AG08396 (cell line): ENCODE measurements at places on chromosomes 1 and 21.

GRCh38 chr1:164440232-164440631 is 118.8 kb upstream of the PBX1 start:
- DNase-seq: peak; percentile 25

- DNase-seq: no peak
Measured at GRCh38 chr1:30659702-30660101, 63.7 kb downstream of the MATN1 start.

DNA sequence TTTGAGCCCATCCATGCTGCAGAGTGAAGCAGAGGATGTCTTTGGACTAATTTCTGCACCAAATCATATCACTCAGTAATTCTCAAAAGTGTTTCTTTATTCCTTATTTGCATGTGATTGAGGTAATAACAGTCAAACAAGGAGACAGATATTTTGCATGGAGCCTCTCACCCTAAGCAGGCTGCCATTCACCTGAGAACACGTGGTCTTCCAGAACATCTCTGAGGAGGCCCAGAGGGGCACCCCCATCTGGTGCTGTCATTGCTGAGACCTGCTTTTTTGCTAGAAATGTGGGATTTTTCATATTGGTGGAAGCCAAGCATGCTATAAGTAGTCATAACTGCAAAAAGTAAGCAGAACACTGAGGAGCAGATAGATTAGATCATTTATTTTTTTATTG is 7.7 kb downstream of the SLC37A1 start:
- DNase-seq: no peak

GRCh38 chr1:248913933-248914332 is 7.9 kb downstream of the PGBD2 start:
- no peak for DNase-seq

GRCh38 chr1:16117936-16118335 is 37.9 kb downstream of the EPHA2 start:
- DNase-seq: no peak

GRCh38 chr1:245874942-245875580 is 632.0 kb downstream of the SMYD3 start:
- DNase-seq: peak; percentile 76

- DNase-seq: no peak
Measured at GRCh38 chr1:206495493-206496046, 11.8 kb upstream of the RASSF5 start.

- peak; percentile 49 for DNase-seq
Measured at GRCh38 chr1:206658264-206658980, 23.1 kb downstream of the DYRK3 start.

DNA sequence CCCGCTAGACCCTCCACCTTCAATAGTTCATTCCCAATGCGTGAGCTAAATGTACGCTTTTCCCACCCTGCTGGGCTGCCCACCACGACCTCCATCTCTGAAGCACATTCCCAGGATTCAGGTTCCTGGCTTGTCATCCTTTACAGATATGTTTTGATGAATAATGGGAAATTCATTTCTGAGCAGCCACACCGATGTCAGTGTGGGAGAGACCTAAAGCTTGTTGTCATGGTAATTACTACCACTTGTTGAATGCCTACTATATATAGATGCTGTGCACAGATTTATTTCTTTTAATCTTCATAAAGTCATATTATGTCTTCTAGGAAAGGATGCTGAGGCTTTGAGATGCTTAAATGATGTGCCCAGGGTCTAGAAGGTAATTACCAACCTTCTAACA is 8.0 kb downstream of the RCSD1 start:
- DNase-seq: no peak

GRCh38 chr1:172118618-172119017 is 277.3 kb downstream of the DNM3 start:
- no peak for DNase-seq

DNA sequence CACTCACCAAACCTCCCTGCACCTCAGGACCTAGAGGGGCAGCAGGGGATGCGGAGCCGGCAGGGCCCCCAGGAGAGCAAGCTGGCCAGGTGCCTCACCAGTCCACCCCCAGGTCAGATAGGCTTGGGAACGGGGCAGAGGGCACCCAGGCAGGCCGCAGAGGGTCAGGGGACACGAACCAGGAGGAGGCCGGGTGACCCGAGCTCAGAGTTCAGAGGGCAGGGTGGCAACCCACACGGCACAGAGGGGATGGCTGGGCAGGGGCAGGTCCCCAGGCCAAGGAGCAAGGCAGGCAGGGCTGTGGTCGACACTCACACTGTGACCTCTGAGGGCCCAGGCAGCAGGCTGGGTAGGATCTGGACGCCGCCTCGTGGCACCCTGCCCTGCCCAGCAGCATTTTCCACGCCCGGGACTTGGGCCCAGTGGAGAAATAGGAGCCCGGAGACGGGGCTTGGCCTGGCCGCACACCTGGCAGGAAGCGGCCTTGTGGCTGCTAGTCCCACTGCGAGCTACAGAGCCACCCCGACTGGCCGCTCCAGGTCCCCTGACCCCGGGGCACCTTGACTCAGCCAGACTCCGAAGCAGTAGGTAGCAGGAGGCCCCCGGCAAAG is 5.3 kb downstream of the DVL1 start:
- no peak for DNase-seq

GRCh38 chr1:179938752-179939151 is 15.9 kb upstream of the CEP350 start:
- no peak for DNase-seq

DNA sequence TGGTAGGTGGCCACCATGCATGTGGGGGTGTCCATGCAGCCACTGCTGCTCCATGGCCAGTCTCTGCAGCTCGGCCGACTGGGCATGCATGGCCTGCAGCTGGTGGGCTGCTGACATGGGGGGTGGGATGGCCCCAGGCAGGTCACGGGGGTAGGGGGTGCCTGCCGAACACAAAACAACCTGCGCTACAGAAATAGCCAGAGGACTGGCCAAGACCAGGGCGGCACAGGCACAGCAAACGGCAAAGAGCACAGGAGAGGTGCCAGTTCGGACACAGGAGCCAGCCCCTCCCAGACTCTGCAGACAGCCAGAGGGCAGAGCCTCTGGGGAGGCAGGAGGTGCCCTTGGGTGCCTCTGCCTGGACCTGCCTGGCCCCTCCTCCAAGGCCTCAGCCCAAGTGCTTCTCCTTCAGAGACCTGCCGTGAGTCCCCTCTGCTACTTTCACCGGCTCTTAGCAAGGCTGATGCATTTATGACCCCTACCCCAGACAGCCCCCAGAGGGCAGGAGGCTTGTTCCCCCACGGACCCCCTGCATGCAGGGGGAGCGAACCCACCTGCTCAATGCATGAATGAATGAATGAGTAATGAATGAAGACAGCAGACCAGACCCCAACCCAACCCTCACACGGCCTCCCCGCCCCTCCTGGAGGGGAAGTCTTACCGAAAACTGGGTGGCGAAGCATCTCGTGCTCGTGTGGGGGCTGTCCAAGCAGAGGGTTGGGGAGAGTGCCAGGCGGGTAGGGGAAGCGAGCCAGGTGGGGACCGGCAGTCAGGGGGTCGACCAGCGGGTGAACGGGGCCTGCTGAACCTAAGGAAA is 37.7 kb downstream of the SLC45A1 start:
- no peak for DNase-seq

- DNase-seq: peak; percentile 68
Measured at GRCh38 chr1:15100121-15100879, 53.2 kb upstream of the TMEM51 start.

GRCh38 chr1:34781844-34782391 is 904 bp downstream of the GJB3 start:
- no peak for DNase-seq

DNA sequence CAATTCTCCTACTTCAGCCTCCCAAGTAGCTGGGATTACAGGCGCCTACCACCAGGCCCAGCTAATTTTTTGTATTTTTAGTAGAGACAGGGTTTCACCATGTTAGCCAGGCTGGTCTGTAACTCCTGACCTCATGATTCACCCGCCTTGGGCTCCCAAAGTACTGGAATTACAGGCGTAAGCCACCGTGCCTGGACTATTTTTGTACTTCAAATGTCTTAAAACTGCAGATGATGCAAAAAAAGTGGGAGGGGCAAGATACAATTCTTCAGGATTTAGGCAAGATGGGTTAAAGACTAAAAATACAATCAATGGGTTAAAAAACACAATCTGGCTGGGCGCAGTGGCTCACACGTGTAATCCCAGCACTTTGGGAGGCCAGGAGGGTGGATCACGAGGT is 4.7 kb downstream of the SCAF4 start:
- DNase-seq: no peak

GRCh38 chr1:70220517-70221237 is 503 bp upstream of the SRSF11 start:
- no peak for DNase-seq

GRCh38 chr1:94383966-94384408 is 34.2 kb upstream of the ABCD3 start:
- DNase-seq: peak; percentile 11

DNA sequence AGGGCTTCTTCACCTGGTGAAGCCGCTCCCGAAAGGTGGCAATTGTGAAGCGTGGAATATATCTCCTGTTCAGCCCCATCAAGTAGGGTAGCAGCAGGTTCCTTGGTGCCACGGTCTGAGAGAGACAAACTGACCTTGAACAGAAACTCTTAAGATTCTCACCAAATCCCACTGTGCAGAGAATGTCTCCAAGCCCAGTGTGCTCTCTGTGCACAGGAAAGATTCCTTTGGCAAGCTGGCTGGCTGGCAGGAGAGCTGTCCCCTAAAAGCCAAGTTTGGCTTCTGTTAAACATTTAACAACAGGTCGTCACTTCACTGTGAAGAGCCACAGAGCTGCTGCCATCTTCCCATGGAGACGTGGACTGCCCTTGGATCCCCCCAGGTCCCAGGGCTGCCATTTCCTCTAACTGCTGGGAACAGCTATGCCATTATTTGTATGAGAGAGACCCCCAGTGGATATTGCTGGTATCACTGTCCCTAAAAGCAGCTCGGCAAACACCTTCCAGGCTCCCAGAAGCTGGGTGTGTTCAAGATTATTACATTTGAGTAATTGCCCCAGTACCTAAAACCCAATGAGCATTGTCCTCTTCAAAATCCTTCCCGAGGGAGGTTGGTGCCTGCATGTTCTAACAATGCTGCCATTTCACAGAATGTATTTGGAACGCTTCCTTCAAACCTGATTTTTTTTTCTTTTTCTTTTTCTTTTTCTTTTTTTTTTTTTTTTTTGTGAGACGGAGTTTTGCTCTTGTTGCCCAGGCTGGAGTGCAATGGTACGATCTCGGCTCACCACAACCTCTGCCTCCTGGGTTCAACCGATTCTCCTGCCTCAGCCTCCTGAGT is 71.8 kb downstream of the CD58 start:
- DNase-seq: peak; percentile 77

GRCh38 chr1:89704014-89704413 is 71.1 kb downstream of the LRRC8C start:
- DNase-seq: no peak

- DNase-seq: no peak
Measured at GRCh38 chr1:202805886-202806844, 2.1 kb downstream of the KDM5B start.

DNA sequence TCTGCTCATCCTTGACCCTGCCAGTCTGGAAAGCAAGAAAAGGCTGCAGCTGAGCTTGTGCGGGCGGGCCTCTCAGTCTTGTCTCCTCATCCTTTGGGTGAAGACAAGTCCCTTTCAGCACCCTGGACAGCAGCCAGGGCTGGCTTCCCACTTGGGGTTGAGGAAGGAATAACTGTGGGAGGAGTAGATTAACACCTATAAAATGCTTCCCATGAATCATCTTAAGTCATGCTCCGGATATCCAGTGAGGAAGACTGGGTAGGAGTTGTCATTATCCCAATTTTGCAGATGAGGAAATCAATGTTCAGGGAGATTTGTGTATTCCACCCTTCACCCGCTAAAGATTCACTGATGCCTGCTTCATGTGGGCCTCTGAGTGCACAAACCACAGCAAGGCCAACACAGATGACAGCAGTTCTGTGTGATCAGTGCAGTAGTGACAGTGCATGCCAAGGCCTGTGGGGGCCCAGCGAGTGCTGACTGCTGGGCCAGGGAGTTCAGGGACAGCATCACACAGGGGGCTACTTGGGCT is 20.1 kb upstream of the COL16A1 start:
- DNase-seq: peak; percentile 81

DNA sequence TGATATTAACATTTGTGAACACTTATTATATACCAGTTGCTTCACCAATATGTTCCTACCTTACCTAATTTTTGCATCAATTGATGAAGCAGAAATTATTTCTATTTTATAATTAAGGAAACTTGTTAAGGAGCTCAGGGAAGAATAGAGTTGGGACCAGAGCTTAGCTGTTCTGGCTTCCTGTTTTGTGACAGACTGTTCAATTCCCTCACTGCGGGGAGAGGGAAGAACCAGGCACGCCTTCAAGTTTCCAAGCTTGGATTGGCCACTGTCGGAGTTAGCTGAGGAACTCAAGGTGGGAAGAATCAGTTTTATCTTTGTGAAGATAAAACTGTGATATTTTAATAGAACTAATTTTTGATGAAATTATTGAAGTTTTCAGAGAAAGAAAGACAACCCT is 142.3 kb upstream of the LMO4 start:
- no peak for DNase-seq

- DNase-seq: peak; percentile 41
Measured at GRCh38 chr1:48109390-48110013, 112.3 kb upstream of the TRABD2B start.

- no peak for DNase-seq
Measured at GRCh38 chr1:36656271-36656670, 173.6 kb upstream of the CSF3R start.

- no peak for DNase-seq
Measured at GRCh38 chr1:17199267-17200044, 5.5 kb upstream of the PADI1 start.

DNA sequence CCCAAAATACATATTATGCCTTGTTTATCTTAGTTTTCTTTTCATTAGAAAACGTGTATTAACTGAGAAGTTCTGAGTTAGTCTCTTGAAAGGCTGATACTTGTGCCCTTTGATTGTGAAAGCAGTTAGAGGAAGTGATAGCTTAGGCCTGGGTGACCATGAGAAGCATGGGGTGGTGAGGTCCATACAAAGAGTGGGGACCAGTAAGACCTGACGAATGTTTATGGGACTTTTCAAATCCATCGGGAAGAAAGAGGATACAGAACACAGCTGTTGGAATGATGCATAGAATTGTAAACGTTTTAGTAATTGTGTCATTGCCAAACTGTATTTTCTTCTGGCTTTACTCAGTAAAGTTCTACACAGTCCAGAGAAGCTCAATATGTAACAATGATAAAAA is 259.8 kb downstream of the LMO4 start:
- no peak for DNase-seq

GRCh38 chr1:52281518-52281917 is 84.5 kb downstream of the CC2D1B start:
- DNase-seq: peak; percentile 11

- no peak for DNase-seq
Measured at GRCh38 chr1:202471246-202471645, 122.7 kb downstream of the PPP1R12B start.

GRCh38 chr1:41830726-41831125 is 88.0 kb downstream of the HIVEP3 start:
- DNase-seq: no peak

GRCh38 chr1:184597650-184598357 is 156.9 kb downstream of the EDEM3 start:
- no peak for DNase-seq

DNA sequence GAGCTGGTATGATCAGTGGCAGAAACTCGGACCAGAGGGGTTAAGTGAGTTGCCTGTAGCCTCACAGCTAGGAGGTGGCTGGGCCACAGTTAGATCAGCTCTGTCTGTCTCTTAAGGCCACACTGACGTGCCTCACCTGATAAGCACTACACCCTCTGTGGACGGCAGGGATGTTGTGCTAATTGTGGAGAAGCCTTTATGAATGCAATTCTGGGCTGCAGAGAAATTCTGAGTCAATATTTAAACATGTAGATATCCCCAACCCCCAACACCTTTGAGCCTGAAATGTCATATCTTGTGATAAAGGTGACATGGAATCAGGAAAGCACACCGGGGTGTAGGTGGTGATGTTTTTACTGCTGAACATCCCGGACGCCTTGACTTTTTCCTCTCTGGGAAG is 88.3 kb downstream of the KCNJ6 start:
- DNase-seq: no peak
